ENCODE measurements at places on chromosomes 12 and 14.

- DNase-seq: peak; percentile 85
Measured at GRCh38 chr12:109154451-109155438, 38.4 kb downstream of the ACACB start.

DNA sequence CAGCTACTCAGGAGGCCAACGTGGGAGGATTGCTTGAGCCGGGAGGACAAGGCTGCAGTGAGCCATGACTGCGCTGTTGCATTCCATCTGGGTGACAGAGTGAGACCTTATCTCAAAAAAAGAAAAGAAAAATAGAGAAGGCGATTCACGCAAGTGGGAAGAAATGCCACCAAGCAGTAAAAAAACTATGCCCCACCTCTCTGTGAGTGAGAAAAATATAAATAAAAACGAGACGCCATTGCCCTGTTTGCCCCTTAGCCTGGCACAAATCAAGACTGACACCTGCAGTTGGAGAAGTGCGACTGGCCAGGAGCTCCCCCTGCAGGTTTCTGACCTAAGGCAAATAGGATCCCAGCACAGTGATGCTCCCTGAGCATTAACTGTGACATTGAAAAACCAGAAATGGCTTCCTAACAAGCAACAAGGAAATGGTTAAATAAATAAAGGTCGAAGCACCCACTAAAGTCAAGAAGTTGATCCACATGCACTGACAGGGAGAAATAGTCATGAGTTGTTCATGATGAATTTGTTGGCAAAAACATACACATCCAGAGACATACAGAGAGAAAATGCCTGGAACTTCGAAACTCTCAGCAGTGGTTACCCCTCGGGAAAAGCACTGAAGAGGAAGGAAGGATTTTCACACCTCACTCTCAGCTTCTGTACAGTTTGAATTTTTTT, 21.1 kb downstream of the GSC start:
- DNase-seq: peak; percentile 53

GRCh38 chr12:89501793-89502192, 22.8 kb downstream of the GALNT4 start:
- DNase-seq: no peak

DNA sequence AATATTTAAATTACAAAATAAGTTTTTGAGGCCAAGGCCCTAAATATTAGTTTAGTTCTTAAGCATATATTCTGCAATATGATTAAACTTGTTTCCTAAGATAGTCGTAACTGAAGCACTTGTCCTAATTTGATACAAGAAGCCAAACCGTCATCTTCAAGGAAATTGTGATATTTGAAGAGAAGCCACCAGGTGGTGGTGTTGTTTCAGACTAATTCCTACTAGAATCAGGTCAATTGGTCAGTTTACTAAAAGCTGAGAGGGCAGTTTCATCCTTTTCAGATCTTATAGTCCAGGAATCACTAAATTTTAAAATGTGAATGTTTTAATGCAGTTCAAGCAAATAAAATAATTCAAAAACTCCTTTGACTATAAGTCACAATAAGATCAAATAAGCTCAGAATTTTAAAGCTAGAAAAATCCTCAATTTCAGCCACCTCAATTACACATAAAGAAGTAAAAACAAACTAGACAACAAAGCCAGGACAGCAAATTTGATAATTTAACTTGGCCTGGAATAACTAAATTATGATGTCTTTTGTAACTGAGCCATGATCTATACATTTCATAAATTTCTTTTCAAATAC, 7.1 kb upstream of the ARL1 start:
- peak; percentile 83 for DNase-seq

DNA sequence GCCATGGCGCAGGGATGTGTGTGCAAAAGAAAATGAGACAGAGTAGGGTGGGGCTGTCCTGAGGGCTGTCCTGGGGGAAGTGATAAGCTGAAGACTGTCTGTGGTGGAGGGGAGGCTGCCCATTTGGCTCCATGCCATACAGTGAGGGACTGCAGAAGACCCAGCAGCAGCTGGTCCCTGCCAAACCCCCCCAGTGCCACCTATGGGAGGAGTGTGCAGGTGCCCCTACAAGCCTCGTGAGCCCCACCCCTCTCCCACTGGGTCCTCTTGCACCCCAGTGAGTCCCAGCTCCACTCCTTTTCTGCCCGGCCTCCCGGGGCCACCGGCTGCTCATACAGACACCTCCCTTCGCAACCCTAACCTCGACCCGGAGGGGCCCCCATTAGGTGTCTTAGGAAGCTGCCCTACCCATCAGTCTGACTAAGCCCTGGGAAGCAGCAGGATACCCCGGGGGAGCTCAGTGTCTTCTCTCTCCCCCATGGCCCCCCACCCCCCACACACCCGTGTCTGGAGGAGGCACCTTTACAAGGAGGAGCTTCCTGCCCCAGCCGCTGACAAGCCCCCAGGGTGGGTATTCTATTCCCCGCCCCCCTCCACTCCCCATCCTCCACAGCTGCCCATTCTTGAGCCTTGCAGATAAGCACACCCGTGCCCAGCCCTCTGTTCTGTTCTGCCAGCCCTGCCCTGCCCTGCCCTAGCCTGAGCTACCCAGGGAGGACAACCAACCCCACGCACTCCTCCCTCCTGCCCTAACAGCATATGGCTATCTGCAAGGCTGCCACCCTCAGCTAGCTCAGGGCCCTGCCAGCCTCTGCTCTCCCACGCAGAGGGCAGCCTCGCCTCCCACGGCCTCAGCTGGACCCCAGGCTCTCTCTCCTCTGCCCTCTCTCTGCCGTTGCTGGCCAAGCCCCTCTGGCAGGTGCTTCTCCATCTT, 41.9 kb downstream of the SLC6A12 start:
- DNase-seq: no peak

- no peak for DNase-seq
Measured at GRCh38 chr12:66341126-66341525, 38.8 kb downstream of the HELB start.

DNA sequence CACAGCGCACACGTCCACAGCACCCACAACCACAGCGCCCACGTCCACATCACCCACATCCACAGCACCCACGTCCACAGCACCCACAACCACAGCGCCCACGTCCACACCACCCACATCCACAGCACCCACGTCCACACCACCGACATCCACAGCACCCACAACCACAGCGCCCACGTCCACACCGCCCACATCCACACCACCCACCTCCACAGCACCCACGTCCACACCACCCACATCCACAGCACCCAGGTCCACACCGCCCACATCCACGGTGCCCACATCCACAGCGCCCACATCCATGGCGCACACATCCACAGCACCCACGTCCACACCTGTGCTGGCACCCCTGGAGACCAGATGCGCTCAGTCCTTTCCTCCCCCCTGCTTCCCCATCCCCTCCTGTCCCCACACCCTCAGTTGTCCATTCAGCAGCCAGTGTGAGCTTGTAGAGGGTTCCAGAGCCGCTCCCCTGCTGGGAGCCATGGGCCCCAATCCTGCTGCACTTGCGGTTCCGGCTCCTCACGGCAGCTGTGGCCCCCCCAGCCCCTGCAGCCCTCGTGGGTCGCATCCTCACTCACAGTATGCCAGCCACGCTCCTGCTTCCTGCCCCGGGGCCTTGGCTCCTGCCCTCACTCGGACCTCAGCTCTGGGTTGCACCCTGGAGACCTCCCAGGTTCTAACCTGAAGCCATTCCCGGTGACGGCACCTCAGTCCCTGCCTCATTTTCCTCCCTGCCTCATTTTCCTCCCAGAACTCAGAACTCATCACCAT, 37.8 kb downstream of the GALNT9 start:
- no peak for DNase-seq

DNA sequence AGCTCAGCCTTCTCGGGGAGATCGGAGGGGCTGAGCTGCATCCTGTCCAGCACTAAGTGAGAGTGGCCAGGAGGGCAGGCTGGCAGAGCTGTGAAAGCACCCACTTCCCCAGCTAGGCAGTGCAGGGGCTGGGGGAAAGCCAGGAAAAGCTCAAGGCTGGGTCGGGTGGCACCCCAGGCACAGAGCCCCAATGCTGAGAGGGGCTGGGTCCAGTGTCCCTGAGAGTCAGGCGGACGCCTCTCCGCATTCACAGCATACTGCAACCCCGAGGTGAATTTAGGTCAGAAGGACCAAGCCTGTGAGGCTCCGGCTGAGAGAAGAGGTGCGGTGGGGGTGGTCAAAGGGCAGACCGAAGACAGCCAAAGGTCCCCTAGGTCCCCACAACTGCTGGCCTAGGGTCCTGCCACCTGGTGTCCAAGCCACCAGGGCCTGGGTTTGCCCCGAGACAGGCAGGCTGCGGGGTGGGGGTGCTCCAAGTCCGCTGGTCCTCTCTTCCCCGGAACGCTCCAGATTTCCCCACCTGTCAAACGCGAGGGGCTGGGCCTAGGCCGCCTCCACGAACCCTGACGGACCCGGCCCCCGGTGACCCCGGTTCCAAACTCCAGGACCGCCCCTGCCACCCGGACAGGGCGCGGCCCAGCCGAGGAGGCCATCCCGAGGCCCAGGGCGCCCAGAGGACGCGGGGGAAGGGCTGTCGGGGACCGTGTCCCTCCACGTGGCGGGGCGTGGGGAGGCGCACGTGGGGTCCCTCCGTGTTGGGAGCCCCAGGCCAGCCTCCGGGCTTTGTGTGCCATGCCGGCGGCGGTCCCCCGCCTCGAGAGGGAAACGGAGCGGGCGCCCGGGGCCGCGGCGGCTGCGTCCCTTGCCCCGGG, 527 bp downstream of the CAMKK2 start:
- DNase-seq: peak; percentile 59

GRCh38 chr14:90184571-90185266, 71.6 kb upstream of the PSMC1 start:
- no peak for DNase-seq

DNA sequence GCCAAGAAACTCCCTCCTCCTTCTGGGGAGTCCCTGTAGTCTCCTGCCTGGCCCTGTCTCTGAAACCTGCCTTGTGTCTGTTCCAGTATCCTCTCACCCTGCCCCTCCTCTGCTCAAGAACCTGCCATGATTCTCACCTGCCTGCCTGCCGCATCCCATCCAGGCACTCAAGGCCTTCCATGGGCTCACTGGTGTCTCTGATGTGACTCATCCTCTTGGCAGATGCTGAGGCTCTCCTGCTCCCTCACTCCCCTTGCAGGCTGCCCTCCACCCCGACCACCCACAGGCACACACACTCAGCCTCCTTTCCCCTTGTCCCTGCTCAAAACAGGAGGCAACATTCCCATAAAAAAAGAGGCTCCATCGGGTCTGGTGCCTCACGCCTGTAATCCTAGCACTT, 5.8 kb upstream of the BEGAIN start:
- no peak for DNase-seq

DNA sequence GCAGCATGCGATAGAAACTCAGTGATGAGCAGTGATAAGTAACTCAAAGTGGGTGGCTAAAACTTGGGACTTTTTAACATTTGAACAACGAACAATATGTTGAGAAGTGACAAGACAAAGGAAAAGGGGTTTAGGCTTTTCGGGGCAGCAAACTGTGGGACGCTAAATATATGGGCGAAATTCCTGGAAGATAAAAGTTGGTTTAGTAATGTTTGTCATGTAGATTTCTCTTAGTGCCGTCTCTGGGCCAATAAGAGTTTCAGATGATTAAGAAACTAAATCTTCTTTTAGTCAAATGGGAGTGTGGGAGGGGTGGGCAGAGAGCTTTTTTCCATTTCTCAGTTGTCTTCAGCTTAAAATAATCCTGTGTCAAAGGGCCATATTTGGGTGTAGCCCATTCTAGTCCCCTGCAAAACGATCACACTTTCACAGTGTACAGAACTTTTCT, 41.7 kb upstream of the FUT8 start:
- DNase-seq: no peak

DNA sequence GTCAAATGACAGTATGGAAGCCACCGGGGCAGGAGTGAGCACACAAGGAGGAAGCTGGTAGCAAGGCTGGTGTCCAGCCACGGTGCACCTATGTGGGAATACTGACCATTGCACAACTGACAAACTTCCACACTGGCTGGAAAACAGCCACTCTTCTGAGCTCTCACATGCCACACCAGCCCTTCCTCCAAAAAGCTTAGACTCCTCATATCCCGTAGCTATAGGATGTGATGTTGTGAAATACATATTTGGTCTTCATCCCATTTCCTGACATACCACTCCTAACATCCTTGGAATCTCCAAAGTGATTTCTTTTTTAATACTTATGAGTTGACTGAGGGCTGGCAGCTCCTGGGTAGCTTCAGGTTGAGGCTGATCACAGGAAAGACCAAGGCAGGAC, 103.6 kb downstream of the NTF3 start:
- DNase-seq: no peak

DNA sequence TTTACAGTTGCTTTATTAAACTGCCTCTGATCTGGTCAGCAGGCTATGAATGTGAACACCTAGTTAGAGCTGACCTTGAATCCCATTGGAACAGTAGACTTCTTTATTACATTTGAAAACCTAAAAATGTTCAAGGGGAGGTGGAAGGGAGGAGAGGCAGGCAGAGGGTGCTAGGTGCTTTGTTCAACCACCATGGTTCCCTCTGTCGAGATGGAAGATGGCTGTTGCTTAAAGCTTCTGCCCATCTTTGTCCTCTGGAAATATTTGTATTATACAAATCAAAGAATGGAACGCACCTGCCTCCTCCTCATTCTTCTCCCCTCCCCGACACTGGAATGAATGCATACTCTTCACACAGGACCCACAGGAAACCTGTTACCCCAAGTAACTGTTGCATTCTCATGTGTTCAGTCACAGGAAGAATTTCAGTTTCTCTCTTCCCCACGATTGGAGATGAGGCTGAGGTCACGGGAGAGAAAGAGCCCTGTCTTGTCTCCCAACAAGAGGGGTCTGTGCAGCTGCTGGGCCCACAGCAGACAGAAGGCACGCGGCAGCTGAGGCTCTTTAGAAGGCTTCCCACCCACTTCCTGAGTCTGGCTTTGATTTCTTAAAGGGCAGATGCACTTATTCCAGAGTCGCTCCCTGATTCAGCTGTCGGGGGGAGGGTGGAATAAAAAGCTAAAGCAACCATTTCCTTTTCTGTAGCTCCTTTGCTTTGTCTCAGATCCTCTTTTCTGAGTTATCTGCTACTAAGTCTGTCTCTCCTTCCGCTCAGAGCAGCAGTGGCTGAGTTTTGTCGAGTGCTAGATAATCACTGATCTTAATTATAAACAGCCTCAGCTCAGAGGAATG, 217.9 kb upstream of the BTG1 start:
- DNase-seq: peak; percentile 79

DNA sequence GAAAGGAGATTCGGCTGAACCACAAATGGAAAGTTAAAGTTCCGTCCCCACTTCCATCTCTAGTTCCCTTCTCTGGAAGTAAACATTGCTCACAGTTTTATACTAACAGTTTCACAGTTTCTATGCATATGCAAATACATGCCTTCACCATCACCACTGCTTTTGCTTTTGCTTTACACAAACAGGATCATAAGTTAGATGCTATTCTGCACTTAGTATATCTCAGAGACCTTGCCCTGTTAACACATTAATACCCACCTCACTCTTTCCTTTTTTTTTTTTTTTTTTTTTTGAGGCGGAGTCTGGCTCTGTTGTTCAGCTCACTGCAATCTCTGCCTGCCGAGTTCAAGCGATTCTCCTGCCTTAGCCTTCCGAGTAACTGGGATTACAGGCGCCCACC, 890 bp downstream of the TEP1 start:
- DNase-seq: no peak

DNA sequence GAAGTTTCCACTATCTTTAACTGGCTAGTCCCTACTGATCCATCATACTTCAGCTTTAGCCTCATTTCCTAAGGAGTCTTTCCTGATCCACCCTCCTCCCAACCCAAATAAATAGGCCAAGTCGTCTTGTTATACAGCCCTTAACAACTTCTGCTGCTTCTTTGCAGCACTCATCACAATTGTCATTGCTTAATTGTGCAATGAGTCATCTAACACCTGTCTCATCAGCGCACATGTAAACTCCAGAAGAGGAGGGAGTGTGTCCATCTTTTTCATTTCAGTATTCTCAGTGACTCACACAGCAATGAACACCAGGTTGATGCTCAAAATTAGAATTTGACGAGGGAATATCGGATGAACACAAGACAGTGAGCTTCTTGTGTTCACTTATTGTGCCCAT, 87.3 kb downstream of the SUDS3 start:
- peak; percentile 19 for DNase-seq

- DNase-seq: peak; percentile 95
Measured at GRCh38 chr14:64762044-64763034, 58.1 kb downstream of the PLEKHG3 start.
